ENCODE measurements at places on chromosomes 4 and X.

DNA sequence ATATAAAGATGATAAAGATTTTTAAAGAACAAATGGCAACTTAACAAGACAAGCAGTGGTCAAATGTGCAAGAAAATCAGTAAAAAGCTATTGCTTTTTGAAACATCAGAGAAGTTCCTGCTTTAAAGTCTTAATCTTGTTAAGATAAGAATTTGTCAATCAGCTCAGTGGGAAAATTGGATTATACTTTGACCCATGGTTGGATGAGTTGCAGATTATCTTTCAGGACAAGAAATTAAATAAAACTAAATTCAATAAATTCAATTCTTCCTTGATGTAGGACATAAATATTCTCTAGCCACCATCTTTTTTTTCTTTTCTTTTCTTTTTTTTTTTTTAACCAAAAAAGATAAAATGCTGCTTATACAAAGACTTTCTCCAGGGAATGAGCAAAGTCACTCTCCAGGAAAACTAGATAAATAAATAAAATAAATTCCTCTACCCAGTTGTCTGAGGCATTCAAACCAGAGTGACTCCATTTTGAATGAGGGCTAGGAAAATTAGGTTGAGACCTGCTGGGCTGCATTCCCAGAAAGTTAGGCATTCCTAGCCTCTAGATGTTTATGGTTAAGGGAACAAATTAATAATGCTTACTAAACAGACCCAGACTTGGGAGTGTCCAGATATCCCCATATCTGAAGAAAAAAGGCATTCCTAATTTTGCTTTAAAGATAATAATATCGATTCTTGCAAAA, 211.2 kb downstream of the SNCA start:
- DNase-seq = no peak

DNA sequence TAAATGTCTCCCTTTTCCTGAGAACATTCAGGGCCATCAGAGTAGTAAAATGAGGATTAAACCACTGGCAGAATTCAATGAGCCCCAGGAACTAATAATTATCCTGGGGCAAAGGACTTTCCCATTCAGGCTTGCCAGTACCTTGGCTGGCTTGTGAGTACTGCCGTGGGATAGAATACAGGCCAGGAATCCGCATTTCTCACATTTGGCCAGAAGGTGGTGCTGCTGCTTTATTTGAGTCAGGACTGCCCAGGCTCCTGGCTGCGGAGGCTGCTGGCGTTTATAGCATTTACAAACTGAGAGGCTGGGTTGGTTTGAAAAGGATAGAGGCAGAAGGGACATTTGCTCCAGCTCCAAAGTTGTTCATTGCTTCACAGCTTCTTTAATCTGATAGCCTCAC, 91.4 kb downstream of the RTL9 start:
- peak; percentile 69 for DNase-seq

DNA sequence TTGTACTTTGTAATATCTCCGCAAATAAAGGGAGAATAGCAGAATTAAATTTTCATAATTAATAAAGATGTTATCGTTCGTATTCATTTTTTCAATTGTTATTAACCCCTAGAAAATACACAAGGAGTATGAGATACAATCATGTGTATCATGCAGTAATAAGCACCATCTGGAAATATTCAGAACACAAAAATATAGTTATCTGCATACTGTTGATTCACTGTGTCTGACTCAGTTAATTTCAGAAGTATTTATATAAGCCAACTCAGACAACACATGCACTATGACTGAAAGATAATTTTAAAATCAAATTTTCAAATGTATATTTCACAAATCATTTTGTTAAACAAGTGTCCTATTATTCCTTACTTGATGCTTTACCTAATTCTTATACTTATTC, 1954.8 kb downstream of the ARAP2 start:
- DNase-seq = no peak

DNA sequence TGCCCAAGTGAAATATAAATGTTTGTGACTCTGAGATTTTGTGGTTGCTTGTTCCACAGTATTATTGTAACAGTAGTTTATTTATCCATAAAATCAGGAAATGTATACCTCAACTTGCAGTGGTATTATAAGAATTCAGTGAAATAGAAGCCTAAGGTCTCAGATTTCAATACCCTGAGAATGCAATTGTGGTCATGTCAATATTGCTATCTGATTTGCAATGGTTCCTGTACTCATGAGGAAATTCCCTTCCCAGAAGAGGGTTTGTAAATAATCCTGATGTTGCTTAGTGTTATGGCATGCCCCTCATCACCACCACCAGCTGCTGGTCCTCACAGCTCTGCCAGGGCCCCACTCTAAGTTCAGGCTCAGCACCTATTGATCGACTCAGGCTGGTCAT, 67.8 kb downstream of the SLC34A2 start:
- DNase-seq = no peak

DNA sequence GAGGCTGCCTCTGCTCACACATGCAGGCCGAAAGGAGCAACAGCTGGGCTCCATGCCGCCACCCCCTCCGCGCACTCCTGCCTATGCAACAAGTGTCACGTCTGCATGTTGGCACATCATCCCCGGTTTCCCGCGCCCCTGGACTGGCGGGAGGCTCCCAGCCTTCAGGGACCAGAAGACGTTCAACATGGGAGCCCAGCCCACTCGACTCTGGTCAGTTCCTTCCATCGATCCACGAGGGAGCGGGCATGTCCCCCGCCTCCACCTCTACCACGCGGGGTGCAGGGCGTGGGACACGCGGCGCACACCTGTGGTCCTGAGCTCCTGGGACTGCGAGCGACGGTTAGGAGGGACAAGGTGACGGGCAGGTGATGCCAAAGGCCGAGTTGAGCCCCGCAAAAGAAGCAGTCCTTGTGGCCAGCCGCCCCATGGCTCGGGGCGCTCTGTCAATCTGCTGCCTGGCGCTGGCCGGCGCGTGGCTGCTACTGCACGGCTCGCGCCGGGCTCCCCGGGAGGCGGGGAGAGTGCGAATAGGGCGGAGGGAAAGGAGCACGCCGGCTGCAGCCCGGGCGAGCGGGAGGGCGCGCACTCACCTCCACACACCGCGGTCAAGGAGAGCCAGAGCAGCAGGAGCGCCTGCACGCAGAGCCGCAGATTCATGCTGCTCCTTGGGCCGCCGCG, 645 bp downstream of the APLN start:
- DNase-seq = no peak

DNA sequence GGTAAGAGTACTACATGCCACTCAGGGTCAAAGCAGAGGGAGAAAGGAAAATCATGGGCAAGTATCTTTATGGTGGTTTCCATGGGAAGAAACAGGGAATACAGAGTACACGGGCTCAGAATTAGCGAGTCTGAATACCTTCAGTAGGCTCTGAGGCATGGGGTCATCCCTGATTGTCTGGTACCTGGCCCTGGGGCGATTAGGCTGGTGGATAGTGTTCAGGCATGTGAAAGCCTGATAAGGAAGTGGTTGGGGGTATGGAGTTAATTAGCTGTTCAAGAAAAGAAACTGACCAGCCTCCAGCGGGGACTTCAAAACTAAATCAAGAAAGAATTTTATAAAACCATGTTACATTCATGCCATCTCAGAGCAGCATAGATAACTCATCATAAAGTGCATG, 518.8 kb downstream of the RAB28 start:
- DNase-seq = peak; percentile 46

GRCh38 chr4:3472411-3473141, 9.5 kb downstream of the DOK7 start:
- no peak for DNase-seq

DNA sequence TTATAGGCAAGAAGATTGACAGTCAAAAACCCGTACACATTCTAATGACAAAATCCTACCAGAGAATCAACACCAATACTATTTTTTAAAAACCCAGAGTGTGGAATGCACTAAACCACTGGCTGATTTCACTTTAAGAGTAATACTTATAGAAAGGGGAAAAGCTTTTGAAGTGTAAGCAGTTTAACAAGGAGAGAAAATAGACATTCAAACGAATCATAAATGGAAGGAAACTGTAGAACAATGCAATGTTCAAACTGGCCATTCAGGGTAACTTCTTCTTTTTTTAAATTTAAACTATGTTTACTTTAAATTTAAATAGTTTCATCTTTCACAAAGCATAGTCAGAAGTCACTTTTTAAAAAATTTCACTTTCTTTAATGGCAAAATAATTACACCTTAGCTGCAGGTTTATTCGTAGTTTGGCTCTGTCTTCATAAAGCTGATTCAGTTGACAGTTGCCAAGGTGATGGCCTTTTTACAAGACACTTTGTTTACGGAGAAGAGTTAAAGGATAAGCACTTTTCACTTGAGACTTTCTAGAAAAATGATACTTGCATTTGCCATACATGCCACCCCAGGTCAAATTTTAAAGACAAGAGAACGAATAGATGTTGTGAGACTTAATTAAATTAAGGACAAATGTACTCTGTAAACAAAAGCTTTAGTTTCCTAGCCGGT, 82.4 kb upstream of the KLF3 start:
- no peak for DNase-seq
